NCI-H1417 treated with DMSO at 0.1 percent for 48 hours (cell line): ENCODE measurements at places on chromosomes 1 and 21.
A peak's percentile ranks its signal among the peaks of the same experiment; 100 is the strongest.

GRCh38 chr1:244792188-244792850 is 43.1 kb upstream of the COX20 start:
- no peak for DNase-seq

- DNase-seq, result peak; percentile 16
These were observed 953 bp upstream of the BRWD1 start for GRCh38 chr21:39314143-39315027.

DNA sequence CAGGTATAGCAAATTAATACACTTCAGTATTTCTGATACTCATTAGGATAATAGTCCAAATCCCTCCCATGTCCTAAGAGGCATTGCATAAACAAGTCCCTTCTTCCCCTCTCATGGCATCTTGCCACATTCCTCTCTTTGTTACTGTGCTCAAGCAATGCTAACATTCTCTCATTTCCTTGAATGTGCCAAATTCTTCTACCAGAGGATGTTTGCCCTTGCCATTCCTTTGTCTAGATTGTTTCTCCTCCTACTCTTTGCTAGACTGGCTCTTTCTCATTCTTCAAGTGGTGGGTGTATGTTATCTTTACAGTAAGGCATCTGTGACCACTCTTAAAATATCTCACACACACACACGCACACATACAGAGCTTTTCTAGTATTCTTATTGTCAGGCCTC is 621.0 kb upstream of the CXADR start:
- no peak for DNase-seq

DNA sequence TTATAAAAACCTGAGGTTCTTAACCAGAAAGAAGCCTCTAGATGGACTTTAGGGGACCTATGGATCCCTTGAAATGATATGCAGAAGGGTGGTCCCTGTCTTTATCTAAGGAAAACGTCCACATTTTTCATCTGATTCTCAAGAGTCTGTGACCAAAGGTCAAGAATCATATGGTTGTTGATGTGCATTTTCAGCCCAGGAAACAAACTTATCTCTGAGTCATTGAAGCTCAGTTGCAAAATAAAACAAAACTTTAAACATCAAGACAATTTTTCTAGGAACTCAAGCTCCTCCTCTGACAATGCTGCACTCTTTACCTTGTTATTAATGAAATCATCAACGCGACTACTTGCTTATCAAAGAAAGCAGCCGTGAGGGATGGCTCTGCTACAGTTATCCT is 83.3 kb downstream of the TIAM1 start:
- DNase-seq, result no peak

DNA sequence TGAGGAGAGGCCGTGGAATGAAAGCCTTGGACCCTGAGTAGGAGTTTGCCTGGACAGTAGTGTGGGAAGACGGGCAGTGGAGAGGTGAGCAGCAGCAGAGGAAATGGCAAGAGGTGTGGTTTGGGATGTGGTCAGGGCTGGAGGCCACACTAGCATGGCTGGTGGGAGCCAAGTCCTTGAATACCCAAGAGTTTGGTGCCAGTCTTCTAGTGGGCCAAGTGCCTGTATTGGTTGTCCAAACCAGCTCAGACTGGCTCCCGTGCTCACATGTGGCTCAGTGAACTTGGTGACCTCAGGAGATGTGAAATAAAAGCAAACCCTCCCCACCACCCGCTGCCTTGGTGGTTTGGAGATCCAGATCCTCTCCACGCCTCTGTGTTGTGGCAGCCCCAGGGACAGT is 2.4 kb downstream of the GUCA2A start:
- DNase-seq, result no peak
